Activated CD4-positive, alpha-beta T cell treated with anti-CD3 and anti-CD28 coated beads for 4 hours (primary cell): ENCODE measurements at places on chromosomes 5 and 9.

DNA sequence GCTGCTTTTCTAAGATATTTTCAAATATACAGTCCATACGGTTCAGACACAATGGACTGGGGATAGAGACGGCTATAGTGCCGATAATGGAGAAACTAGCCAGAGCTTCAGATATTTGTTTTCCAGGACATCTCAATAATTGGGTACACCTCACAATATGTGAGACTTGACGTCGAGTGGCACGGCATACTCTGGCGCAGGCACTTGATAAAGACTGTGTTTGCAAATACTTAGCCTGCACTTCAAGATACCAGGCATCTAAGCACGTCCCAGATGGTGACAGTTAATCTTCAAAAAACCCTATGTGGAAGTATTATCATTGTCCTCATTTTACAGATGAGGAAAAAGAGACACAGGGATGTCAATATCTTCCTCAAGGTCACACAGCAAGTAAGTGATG lies 48.5 kb downstream of the SEMA5A start:
- DNase-seq = no peak

GRCh38 chr5:168101352-168101751 lies 190.1 kb upstream of the WWC1 start:
- DNase-seq = no peak

GRCh38 chr5:10301842-10302610 lies 5.7 kb downstream of the CMBL start:
- DNase-seq = no peak

DNA sequence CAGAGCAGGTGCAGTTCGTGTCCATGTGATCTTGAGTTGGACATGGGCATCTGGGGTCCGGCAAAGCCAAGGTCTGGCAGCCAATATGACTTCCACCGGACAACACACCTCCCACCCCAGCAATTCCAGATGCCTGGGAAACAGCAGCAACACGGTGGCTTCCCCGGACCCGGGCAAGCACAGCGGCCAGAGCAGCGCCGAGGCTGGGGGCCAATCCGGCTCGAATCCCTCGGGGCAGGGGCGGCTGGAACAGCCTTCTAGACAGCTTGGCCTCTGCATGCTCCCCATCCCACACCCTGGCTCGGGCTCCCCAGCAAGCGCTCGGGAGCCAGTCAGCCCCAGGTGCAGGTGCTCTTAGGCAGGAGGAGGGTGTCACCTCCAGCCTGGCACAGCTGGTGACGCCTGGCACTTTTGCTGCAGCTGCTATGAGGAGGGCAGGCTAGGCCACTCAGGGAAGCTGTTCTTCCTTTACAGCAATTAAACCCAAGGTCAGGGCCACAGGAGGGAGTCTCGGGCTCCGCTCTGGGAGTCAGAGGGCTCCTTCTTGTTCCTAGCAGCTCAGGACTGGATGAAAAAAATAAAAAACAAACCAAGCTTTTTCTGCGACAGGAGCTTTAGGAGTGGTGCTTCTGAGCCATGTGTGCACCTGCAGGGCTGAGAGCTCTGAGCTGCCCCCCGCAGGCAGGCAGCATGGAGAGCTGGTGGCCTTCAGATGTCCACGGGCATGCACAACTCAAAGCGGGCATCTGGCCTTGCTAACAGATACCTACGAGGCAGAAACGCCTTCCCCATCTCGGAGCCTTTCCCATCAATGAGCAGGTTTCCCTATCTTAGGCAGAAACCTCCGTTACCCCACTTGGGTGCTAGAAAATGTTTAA lies 28.2 kb downstream of the DBH start:
- DNase-seq = no peak

- no peak for DNase-seq
Observed at GRCh38 chr5:115487756-115488155, 56.8 kb downstream of the FEM1C start.

- no peak for DNase-seq
Observed at GRCh38 chr9:124789531-124789930, 12.6 kb downstream of the OLFML2A start.

DNA sequence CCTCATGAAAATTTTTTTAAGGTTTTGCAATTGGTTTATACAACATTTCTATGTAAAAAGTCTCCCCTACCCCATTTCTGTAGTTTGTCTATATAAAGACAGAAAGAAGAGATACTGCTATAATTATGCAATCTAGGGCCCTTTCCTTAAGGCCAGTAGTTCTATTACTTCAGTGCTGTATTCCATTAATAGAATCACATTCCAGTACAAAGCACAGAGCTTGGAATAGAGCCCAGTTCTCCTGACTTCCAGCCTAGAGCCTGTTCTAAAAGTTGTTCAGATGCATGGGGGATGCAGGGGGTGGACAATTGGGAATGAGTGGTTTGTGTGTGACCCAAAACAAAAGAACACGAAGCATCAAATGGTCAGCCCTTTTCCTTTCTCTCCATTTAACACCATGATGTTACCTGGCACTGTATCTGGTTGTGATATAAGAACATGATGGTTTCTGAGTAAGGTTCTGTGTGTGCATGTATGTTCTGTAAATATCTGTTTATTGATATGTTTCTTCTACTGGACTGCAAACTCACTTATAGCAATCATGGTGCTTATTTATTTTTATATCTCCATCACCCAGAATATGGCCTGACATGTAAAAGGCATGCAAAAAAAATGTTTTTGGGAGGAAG lies 8.2 kb upstream of the GRAMD2B start:
- DNase-seq = no peak

DNA sequence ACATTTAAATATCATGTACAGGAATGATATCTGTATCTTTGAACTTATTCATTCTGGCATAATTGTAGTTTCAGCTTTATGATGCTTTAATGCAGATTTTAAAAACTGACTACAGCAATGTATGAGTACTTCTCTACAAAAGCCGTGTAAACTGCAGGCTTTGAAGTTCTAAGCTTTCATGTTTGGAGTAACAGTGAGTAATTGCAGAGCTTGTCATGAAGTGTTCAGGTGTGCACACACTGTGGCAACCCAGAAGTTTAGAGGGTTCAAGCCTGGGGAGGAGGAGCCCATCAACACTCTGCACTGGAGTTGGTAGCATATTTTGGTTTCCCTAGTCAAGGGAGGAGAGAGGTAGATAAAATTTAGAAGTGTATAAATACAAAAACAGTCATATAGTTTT lies 130.9 kb downstream of the CD180 start:
- no peak for DNase-seq

GRCh38 chr9:123217128-123217654 lies 51.2 kb downstream of the STRBP start:
- no peak for DNase-seq

- peak; percentile 76 for DNase-seq
Observed at GRCh38 chr5:134577796-134578577, 52.5 kb downstream of the JADE2 start.

- no peak for DNase-seq
Observed at GRCh38 chr9:88791105-88791805, 200.0 kb upstream of the S1PR3 start.

DNA sequence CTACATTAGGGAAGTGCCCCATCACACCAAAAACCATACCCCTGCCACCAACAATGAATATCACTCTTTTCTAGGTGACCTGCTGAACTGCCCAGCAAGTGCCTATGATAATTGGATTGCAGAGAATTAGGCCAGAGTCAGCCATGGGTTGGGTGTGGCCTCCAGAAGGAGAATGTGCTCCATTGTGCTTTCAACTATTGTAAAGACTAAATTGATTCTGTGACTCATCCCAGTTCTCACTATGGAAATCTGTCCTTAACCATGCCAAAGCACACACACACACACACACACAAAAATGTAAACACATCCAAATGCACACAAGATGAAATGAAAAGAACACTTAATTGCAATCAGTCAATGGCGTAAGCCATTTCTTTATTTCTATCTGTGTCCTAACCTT lies 25.7 kb downstream of the DRD1 start:
- DNase-seq = no peak
